ENCODE measurements at places on chromosomes 7 and 10.
A peak's percentile ranks its signal among the peaks of the same experiment; 100 is the strongest.

GRCh38 chr7:925601-926000 lies 28.9 kb downstream of the ADAP1 start:
- DNase-seq, result peak; percentile 94

- DNase-seq, result no peak
Observed at GRCh38 chr10:44927352-44927751, 16.2 kb downstream of the TMEM72 start.

- no peak for DNase-seq
Observed at GRCh38 chr10:82778908-82779307, 903.9 kb downstream of the NRG3 start.

DNA sequence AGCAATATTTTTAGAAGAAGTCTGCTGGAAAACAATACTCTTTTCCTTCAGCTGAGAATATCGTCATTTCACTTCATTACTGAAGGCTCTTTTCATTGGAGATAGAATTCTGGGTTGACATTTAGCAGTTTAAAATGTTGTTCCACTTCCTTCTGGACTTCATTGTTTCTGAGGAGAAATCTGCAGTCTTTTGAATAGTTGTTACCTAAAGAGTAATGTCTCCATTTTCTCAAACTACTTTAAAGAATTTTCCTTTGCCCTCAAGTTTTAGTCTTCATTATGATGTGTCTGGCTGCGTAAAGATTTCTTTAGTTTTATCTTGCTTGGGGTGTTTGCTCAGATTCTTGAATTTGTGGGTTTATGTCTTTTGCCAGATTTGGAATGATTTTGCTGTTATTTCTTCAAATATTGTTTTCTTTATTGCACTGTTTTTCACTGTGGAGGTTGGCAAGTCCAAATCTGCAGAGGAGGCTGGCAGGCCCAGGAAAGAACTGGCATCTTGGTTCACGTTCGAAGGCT lies 136.3 kb downstream of the DNAJB6 start:
- no peak for DNase-seq

GRCh38 chr10:102185811-102186527 lies 33.8 kb downstream of the NOLC1 start:
- DNase-seq, result no peak

GRCh38 chr7:100639995-100640516 lies 1.3 kb downstream of the TFR2 start:
- no peak for DNase-seq
